Calu3 (cell line): ENCODE measurements at places on chromosomes 7 and 10.

- no peak for DNase-seq
These were observed 1.1 kb upstream of the ARPC1A start for GRCh38 chr7:99324559-99324958.

GRCh38 chr7:70775570-70776156 lies 356.3 kb upstream of the GALNT17 start:
- DNase-seq, result no peak

- DNase-seq, result no peak
These were observed 39.9 kb downstream of the TLL2 start for GRCh38 chr10:96473866-96474265.

GRCh38 chr10:110996256-110996655 lies 76.9 kb downstream of the SHOC2 start:
- DNase-seq, result no peak

GRCh38 chr7:25068502-25069213 lies 56.4 kb downstream of the CYCS start:
- no peak for DNase-seq

GRCh38 chr7:6258440-6259182 lies 13.8 kb downstream of the CYTH3 start:
- no peak for DNase-seq

DNA sequence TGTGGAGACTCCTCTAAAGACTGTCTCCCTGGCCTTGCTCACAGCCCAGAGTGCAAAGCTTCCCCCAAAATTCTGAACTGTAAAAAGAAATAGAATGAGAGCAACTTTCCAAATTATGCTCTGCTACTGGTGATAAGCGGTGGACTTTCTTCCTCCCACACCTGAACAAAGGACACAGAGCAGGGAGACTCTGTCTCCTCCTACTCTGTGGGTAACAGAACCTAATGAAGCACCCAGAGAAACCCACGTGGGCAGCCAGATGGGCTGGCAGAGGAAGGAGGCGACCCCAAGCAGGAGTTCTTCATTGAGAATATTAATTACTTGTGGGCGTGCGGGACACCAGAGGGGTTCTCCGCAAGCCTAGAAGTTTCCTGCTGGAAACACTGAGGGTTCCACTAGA lies 139.5 kb downstream of the KMT2E start:
- no peak for DNase-seq

DNA sequence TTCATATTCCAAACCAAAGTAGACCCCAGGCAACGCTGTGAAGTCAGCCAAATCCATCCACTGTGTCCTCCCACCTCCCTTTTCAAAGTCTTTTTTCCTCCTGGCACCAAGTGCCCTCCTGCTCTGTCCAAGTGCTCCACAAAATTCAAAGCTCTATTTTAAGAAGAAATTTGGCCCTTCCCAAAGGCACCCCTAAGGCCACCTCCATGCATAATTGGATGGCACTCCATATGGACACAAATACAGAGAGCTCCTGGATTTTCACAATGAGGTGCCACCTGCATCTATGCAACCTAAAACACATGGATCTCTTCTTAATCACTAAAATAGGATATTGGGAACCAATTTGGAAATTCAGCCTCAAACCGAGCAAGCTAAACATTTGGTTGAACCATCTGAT lies 121.6 kb downstream of the RELN start:
- DNase-seq, result no peak

DNA sequence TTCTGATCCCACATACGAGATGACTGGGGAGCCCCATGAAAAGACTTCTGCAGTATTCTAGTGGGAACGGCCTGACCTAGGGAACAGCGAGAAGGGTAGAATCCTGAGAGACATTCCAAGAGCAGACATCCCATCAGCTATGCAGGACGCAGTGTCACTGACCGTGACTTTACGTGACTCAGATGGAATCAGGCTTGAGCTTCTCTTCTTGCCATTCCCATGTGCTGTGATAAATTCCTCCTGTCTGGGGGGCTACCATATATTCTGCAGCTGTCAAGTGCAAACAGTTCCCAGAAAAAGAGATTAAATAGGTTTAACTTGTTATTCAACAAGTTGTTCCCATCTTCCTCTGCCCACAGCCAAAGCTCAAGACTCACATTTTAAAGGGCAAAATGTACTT lies 73.1 kb upstream of the PDE1C start:
- no peak for DNase-seq

- no peak for DNase-seq
These were observed 24.3 kb downstream of the SEM1 start for GRCh38 chr7:96685353-96685752.

DNA sequence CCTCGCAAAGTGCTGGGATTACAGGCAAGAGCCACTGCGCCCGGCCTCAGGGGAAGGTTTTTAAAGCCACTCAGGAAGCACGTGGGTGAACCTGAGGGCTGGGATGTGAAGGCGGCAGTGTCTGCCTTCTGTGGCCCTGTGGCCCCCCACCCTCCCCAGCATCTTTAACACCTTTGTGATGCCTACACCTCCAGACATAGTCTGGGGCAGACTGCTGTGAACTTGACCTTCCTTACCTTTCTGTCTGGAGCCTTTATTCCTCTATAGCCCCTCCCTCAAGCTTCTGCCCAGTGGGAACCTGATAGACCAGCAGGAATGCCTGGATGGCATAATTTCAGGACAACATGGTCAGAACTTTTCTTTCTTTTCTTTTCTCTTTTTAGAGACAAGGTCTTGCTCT lies 550.2 kb downstream of the GALNT17 start:
- no peak for DNase-seq

- DNase-seq, result no peak
These were observed at the start of gene GIMAP1 for GRCh38 chr7:150716368-150716767. TSS of gene GIMAP1 (plus strand) at chr7:150716613. CDS start at chr7:150719048, 2,435 bp downstream.

GRCh38 chr7:36651404-36651803 lies 72.9 kb downstream of the AOAH start:
- DNase-seq, result no peak

DNA sequence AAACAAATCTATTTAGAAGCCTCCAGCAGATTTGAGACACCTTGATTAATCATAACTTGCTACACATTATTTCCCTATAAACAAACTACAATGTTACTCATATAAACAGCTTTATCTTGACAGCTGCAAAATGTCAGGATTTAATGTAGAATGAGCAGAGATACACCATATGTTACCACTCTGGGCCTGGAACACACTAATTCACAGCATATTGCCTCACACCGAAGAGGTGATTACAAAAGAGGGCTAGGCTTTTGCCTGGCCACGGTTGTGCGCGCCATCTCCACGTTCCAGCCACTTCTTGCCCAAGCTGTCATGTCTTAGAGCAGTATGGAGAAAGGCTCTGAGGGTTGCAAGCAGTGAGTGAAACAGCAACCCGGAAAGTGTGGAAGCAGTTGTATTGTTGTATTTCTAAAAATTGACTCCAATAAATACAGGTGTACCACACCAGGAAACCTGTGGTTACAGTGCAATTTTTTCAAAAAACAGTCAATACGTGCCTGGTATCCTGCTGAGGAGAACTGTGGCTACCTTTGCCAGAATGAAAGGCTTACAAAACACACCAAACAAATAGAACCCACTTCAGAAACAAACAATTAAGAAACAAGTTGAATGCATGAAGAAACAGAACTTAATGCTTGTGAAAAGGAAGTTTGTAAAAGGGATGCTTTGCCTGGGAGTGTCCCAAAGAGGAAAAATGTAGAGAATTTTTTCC lies 498.1 kb downstream of the PLXNA4 start:
- no peak for DNase-seq

GRCh38 chr10:34802692-34803091 lies 12.4 kb downstream of the PARD3 start:
- peak; percentile 12 for DNase-seq

GRCh38 chr7:71735961-71736556 lies 604.1 kb downstream of the GALNT17 start:
- DNase-seq, result peak; percentile 44

DNA sequence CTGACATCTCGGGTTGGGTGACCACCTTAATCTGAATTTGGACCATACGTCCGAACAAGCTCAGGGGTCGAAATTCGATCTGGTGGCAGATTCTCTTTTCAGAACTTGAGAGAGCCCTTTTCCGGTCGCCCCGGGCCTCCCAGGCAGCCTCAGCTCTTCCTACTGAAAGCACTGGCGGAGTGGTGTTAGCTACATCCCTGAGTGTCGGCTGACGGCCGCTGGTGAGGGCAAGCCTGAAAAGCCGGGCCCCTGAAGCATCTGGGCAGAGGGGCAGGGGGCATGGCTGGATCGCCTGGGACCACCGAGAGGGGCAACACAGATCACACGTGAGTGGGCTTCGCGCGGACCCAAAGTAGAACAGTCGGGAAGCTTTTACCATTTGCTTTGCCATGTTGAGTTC lies 116.1 kb downstream of the SMURF1 start:
- no peak for DNase-seq

GRCh38 chr7:150428671-150429451 lies 21.6 kb upstream of the GIMAP8 start:
- peak; percentile 9 for DNase-seq

- DNase-seq, result no peak
These were observed 13.9 kb upstream of the AGR2 start for GRCh38 chr7:16818732-16819131.

GRCh38 chr7:37833107-37833817 lies 15.1 kb upstream of the NME8 start:
- peak; percentile 59 for DNase-seq

- peak; percentile 64 for DNase-seq
These were observed 9.1 kb upstream of the TMEM236 start for GRCh38 chr10:17742918-17743317.

DNA sequence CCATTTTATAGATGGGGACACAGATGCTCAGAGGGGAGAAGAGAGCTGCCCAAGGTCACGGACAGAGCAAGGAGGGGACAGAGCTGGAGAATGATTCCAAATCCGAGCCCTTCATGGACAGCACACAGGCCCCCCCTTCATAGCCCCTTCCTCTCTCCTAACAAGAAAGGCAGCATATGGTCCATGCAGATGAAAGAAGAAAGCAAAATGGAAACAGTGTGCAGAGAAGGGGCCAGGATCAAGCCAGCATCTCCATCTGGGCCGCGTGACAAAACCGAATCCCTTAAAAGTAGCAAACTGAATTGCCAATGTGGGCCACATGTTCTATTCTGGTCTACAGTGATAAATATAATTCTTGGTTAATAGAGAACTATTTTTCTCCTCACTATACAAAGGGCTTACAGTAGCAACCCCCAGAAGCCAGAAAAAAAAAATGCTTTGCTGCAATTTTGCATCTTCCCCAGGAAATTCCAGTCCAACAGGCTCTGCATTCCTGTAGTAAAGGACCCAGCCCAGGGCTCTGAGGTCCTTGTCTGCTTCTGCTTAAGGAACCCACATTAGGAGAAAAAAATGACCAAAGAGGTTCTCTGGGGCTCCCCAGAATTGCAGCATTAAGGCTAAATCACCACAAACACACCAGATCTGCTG lies 7.8 kb downstream of the CPXM2 start:
- DNase-seq, result no peak

GRCh38 chr10:31359979-31360378 lies 41.0 kb downstream of the ZEB1 start:
- DNase-seq, result no peak

- no peak for DNase-seq
These were observed 6.0 kb downstream of the GNG11 start for GRCh38 chr7:93927585-93927984.

GRCh38 chr7:47091141-47091540 lies 490.8 kb downstream of the TNS3 start:
- DNase-seq, result no peak
